ENCODE measurements at places on chromosomes 3 and 15.
A peak's percentile ranks its signal among the peaks of the same experiment; 100 is the strongest.

GRCh38 chr15:70141376-70142071, 43.8 kb upstream of the TLE3 start:
- no peak for DNase-seq

DNA sequence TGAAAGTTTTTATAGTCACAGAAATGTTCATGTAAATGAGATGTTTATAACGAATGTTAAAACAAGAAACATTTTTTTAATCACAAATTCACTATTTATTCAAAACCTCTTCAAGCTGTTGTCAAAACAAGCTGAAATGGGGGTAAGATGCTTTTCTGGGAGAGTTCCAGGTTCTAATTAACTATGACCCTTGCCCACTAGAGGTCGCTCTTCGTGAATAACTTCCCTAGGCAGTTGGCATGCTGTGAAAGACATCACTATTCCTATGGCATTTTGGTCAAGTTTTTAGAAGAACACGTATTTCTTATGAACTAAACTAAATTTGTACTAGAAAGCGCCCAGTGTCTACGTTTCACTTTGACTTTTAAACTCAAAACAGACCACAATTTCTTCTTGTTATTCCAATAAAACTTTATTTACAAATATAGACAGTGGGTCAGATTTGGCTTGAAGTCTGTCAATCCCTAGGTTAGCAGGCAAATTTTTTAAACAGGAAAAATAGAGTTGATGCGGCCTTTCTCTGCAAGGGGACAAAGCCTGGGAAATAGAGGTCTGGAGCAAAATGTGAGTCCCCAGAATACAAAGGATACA, 62.8 kb upstream of the CMTM8 start:
- peak; percentile 81 for DNase-seq

GRCh38 chr3:127153506-127153815, 39.5 kb upstream of the PRR23E start:
- DNase-seq: no peak

DNA sequence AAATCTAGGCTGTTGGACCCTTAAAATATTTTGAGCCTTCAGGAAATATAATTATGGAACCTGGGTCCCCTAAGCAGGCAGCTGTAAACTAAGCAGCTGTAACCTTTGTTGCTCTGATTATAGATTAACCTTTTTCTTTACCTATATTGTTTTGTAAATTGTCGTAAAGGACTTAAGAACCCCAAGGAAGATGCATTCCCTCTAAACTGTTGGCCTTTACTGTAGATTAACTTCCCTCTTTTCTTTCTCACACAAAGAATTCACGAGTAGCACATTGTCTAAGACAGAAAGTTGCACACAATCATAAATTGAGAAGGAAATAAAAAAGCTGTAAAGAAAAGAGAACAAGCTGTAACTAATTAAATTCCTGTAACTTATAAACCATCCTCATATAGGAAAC, 877.3 kb downstream of the ROBO2 start:
- DNase-seq: no peak

DNA sequence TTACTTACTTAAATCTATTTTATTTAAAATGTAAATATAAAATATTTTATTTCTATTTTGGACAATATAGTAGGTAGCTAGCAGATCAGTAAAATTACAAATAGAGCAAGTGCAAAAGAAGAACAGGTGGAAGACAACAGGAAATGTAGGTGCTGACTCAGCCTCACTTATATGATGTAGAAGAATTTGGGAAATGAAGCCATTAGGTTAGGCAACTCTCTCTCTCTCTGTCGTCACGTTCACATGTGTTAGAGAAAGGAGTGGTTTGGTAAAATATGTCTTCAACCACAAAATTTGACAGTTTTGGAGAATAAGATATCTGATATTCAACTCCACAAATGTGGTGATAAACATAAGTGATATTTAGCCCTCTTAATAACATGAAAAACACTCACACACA, 532.5 kb upstream of the KCNMB2 start:
- DNase-seq: no peak

DNA sequence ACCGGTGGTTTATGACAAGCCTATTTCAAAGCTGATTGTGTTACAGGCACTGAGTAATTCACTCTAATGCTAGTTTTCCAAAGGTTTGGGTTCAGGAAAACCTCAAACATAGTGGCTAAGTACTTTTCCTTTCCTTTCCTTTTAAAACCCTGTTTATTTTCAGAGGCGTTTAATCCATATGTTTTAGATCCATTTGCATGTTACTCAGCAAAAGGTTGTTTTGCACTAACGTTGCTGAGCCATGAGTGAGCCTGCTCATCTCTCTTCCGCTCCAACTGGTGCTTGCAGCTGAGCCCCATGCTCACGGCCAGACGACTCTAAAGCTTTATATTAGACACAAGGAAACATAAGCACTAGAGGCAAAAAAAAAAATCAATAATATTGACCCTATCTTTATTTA, 9.4 kb downstream of the CEMIP start:
- DNase-seq: no peak

DNA sequence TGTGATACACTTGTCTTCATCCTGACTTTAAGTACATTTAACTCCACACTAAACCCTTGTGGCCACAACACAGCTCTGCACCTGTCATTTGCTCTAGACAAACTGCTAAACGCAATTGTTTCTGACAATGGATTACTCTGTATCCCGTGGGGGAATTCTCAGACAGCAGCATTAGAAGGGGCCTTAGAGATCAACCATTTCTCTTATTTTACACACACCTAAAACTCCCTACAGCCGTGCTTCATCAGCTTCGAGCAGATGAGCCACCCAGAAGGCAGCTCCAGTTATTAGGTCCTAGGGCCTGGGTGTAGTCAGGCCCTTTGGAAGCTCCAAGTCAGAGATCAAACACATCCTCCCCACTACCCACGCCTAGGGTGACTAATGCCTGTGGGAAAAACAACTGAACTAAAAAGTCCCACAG, 1.3 kb upstream of the IL12A start:
- no peak for DNase-seq

DNA sequence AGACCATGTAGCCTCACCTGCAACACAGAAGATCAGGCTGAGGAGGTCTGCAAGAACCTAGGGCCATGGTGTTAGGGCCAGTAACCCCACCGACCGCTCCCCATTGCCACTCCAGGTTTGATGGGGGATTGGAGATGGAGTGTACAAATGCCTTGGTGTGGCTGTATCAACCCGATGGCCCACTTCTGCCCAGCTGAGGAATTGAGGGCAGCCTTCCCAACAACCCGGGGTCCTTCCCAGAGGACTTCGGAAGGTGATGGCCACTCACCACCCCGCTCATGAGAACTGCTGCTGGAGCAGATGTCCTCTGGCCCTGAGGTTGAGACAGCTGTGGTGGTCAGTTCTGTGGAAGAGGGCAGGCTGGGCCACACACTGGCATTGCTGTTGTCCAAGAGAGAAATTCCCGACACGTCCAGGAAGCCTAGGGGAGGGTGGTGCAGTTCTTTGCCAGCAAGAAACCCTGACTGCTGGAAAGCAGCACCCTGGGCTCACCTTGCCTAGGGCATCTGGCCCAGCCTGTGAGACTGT, 8.9 kb downstream of the GORASP1 start:
- no peak for DNase-seq

DNA sequence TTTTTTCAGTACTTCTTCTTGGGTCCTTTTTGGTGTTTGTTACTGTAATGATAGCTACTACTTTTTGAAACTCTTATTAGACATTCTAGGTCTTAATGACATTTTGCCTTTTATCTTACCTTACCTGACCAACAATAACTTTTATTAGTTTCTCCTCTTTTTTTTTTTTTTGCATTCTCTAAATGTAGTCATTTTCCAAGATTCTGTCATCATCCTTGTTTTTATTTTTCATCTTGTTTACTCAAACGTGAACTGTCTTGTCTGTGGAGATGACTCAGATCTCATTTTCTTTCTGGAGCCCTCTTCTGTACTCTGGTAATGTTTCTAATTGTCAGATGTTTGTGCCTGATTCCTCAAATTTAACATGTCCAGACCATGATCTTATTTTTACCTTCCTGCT, 2.9 kb downstream of the ABHD5 start:
- no peak for DNase-seq

DNA sequence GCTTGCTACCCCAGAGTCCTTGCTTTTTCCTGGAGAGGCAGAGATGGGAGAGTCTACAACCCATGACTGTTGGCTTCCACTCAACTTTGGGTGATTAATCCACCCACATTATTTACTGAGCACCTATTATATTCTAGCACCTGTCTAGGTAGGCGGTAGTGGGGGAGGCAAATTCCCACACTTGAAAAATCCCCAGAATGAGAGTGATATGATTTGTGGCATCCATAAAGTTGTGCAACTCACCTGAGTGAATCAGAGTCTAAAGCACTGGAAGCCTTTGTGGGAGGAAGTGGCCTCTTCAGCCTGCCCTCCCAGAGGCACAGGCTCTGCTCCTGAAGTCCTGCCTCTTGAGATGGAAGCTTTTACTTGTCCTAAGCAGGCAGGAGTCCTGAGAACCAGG, 40.4 kb upstream of the CTNNB1 start:
- no peak for DNase-seq

DNA sequence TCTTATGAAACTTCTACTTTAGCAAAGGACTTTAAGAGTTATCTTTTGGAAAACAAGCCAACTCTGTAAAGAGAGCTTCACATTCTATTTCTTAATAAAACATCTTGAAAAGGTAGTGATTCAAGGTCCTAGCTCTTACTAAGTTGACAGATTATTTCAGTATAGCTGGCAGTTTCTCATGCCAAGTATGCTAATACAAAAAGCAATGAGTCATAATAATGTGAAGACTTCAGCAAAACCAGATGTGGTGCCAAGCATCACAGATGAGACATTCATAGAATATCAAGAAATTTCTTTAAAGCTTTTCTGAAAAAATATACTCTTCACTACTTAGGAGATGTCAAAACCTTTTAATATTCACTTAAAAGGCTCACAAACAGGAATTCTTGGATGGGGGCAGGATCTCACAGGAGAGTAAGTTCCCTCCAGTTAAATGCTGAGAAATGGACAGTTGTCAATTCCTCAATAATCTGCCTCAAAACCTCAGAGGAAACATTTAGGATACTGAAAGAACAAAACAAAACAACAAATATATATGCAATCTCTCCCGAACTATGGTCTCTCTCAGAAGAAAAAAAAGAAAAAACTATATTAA, 45.6 kb downstream of the DCBLD2 start:
- no peak for DNase-seq

GRCh38 chr15:58710701-58711100, 38.8 kb downstream of the ADAM10 start:
- DNase-seq: no peak

DNA sequence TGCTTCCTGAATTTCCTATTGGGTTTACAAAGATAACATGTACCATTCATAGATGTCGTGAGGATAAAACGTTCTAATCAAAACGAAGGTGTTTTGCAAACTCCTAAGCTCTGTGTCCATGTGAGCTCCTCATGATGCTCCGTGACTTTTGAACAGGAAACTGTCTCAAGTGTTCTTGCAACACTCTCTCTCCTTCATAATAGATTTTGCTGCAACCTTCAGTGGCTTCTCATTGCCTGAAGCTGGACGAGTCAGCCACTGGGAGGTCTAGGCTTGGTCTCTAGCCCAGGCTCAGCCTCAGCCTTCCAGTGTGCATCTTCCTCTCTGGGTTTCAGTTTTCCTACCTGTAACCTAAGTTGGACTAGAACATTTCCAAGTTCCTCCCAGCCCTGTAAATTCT, 18.7 kb upstream of the BCL2A1 start:
- DNase-seq: no peak

DNA sequence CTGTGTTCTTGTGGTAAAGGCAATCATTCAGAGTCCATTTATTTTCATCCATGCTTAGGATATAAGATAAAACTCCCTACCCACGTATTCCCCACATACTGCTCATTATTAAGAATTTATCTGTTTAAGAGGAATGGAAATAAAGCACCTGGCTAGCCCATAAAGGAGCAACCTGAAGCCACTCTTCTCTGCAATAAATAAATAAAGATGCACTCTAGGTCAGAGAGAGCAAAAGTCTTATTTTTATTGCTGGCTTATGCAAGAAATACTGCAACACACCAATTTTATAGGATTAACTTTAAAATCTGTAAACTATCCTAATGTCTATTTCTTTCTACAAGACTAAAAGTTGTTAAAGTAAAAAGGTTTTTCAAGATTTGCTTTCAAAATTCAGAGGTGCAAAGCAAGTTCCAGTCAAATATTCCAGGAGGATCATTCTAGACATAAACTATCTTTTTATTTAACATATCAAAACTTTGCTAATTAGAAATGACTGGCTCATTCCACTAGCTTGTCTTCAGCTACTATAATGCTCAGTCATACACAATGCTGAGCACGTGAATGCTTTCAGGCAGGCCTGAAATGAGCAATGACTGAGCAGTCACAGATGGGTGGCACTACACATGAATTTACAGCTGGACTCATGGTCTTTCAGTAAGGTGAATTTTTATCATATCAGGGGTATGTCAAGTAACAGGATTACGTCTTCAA, 7.1 kb downstream of the TJP1 start:
- DNase-seq: no peak

- no peak for DNase-seq
Observed at GRCh38 chr3:18787441-18787840, 360.9 kb upstream of the KCNH8 start.

DNA sequence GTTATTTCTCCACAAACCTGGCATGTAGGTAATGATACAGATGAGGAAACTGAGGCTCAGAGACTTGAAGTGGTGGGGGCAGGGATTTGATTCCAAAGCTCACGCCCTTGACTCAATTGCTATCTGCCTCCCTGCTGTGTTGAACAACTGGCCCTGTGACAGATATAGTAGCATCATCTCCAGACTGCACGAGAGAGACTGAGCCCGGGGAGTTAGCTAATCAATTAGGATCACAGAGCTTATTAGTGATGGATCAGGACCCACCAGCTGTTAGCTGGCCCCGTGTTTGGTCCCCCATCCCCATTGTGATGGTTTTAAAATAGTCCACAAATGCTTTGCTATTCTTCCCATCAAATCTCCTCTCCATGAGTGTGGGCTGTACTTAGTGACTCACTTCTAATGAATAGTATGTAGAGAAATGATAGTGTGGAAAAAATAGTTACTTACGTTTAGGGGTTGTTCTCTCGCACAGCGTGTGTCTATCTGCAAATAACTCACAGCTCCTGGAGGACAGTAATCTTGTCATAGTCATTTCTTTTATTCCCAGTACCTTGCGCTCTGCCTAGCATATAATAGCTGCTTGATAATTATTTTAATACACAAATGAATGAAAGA, 74.4 kb upstream of the KLF13 start:
- DNase-seq: no peak

- DNase-seq: no peak
Observed at GRCh38 chr3:10771486-10772270, 44.4 kb upstream of the SLC6A11 start.

DNA sequence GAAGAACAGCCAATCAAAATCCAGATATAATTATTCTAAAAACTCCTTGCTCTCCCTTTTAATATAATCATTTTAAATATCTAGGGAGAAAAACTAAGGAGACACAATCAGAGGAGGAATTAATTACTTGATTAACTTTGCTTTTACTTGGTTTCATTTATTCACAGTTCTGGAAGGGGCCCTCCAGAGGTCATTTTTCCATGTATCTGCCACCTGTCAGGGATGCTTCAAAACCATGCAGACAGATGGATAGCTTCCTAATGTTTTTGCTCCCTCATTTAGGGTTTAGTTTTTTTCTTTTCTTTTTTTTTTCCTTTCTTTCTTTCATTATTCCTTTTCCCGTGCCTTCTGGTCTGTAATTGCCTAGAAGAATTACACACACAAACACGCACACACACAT, 438.1 kb upstream of the ARPP21 start:
- no peak for DNase-seq

Measured in neural crest cell (in vitro differentiated cells).